ENCODE measurements at places on chromosomes 12 and 14. TPM values are rescaled to one million over a fixed set of nuclear protein-coding genes. Genes with fewer than 3 reads are reported as not detected.

MAP3K9 gene
- total RNA-seq = 1.4 TPM

LTBP2 gene
- 134 TPM for total RNA-seq

RHOJ gene
- 0.22 TPM for total RNA-seq

C12orf54 gene
- not detected for total RNA-seq

KIF26A gene
- 1.5 TPM for total RNA-seq

RPL10L gene
- not detected for total RNA-seq

OTX2 gene
- not detected for total RNA-seq

TDRD9 gene
- total RNA-seq = 2.2 TPM

CKB gene
- total RNA-seq = 36.6 TPM

All from uterine smooth muscle cell (primary cell).